ENCODE measurements at places on chromosomes 2 and 18.

DNA sequence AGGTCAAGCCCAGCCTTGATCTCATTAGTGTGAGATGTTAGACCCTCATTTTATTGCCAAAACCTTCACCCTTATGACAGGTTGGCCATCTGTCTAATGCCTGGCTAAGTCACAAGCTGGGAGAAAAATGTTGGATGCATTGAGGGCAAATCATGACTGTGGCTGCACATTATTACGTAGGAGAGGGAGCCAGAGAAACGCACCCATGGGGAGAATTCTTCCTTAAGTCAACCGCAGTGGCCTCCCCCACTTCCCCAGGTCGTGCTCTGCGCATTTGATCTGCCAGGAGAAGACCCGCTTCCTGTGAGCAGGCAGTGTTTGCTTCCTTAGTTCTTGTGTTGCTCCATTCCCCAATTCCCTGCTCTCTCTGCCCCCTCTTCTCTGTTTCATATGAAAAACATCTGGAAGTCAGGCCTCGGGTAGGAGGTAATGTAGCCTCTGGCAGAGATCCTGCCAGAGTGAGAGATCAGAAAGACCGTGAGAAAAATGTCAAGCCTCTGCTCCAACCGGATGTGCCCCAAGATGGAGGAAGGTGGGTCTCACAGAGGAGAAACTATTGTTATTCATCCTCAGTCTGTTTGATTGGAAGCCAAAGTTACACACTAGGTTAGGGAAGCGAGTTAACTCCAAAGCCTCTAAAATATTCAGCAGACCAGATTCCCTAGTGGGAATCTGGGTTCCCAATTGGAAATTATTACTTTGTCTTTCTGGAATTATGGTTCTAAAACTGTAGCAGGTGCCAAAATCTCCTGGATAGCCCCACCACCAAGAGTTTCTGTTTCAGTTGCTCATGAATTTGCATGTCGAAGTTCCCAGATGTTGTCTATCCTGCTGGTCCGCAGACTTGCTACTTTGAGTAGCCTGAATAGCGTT is 144.3 kb upstream of the PELI1 start:
- DNase-seq: no peak

- DNase-seq: no peak
These were observed 379.4 kb downstream of the SETBP1 start for GRCh38 chr18:45060102-45060501.

DNA sequence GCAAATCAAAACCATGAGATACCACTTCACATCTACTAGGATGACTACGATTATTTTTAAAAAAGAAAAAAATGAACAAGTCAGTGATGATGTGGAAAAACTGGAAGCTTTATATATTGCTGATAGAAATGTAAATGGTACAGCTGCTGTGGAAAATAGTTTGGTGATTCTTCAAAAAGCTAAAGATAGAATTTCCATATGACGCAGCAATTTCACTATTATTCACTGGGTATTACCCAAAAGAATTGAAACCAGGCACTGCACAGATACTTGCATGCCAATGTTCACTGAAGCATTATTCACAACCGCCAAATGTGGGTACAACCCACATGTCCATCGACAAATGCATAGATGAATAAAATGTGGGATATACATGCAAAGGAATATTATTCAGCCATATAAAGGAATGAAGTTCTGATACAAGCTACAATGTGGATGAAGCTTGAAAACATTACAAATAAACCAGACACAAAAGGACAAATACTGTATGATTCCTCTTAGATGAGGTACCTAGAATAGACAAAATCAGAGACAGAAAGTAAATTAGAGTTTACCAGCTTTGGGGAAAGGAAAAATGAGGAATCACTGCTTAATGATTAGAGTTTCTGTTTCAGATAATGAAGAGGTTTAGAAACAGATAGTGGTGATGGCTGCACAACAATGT is 11.1 kb downstream of the RTTN start:
- no peak for DNase-seq

DNA sequence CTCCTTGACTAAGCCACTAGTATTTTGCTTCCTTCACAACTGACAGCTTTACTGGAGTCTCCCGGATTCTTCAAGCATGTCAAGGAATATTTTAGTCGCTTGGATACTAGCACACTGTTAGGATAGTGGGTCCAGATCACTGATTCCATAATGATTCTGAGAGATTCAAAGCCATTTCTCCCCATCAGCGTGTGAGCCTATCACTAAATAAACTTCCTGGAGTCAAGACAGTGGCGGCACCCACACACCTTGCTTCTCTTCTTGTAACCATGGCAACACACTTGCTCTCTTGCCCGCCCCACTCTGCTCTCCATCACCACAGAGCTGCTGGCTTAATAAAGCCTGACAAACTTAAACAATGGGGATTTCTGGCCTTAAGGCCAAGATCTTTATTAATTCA is 245.1 kb downstream of the LRRTM1 start:
- peak; percentile 55 for DNase-seq

DNA sequence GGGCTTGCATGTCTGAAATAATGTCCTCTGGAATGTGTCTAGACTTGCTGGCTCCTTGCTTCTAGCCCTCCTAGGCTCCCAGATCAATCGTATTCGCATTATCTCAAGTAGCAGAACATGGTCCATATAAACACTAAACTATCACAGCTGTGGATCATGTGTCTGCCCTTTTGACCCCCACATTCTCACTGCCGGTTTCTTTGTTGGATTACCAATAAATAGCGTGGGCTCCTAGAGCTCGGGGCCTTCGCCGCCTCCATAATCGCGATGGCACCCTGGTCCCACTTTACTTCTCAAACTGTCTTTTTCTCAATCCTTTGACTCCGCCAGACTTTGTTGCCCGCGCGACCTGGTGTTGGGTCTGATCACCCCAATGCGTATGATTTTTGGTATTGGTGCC is 6.3 kb upstream of the SCYGR8 start:
- no peak for DNase-seq

DNA sequence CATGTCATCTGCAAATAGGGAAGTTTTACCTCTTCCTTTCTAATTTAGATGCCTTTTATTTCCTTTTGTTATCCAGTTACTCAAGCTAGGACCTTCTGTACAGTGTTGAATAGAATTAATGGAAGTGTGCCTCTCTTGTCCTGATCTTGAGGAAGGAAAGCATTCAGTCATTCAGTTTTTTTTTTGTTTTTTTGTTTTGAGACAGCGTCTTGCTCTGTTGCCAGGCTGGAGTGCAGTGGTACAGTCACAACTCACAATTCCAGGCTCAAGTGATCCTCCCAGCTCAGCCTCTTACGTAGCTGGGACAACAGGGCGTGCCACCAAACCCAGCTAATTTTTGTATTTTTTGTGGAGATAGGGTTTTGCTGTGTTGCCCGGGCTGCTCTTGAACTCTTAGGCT is 203.9 kb upstream of the ALPP start:
- no peak for DNase-seq

- peak; percentile 98 for DNase-seq
These were observed 387.6 kb downstream of the FIGN start for GRCh38 chr2:163347982-163348856.

DNA sequence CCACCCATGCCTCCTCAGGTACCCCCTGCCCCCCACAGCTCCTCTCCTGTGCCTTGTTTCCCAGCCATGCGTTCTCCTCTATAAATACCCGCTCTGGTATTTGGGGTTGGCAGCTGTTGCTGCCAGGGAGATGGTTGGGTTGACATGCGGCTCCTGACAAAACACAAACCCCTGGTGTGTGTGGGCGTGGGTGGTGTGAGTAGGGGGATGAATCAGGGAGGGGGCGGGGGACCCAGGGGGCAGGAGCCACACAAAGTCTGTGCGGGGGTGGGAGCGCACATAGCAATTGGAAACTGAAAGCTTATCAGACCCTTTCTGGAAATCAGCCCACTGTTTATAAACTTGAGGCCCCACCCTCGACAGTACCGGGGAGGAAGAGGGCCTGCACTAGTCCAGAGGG is 803 bp upstream of the DES start:
- no peak for DNase-seq

DNA sequence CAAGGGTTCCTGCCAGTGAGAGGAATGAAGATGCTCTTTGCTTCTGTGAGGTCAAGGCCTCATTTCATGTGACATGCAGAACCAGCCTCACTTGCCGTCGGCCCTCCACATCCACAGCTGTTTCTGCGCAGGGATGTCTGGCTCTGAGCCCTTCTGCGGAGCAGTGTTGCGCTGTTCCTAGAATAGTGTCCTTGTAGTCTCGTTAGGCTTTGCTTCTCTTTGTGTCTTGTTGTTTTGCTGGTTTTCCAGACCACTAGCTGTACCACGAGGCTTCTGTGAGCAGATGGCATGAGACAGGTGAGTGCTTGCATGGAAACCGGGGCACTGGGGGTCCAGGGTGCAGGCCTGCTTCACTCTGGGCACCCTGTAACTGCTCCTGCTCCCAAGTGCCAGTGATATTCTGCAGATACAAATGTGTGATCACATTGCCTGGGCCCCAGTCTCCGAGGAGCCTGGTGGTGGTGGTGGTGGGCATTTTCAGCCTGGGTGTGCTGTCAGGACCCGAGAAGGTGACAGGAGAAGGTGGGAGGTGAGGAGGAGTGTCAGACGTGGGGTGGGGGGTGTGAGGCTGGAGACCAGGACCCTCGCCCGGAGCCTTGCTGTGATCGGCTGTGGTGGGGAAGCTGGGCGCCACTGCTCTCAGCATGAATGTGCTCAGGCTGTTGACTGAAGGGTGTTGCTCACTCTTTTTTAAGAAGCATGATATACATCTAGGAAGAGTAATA is 34.3 kb downstream of the LDLRAD4 start:
- DNase-seq: no peak

DNA sequence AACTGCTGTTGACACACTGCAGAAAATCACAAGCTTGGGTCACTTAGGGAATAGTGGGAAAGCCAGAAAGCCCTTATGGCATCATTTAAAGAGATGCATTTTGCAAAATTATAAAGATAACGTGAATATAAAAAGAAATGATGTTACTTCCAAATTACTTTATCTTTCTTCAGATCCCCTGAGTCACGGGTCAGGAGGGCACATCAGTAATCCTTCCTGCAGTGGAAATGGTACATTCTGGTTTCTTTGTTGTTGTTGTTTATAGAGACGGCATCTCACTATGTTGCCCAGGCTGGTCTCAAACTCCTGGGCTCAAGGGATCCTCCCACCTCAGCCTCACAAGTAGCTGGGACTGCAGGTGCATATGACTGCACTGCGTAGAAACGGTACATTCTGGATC is 9.8 kb upstream of the EPG5 start:
- DNase-seq: no peak

GRCh38 chr2:45435316-45435715 is 175.8 kb downstream of the SRBD1 start:
- DNase-seq: peak; percentile 90

DNA sequence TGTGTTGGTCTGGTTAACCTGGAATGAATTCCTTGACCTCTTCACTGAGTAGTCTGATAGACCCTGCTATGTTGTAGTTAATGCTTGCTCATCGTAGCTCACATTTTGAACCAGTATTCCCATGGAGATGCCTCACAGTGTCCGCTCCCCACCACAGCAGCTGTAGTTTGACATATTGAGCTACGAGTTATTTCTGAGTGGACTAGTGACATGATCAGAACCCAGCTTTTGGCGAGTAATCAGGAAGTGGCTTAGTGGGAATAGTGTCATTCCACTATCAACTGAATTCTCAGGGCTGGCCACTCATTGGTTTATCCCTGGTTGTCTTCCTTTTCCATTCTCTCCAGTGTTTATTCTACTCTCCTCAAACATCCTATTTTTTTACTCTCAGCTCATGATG is 102.7 kb downstream of the MYO1B start:
- no peak for DNase-seq

DNA sequence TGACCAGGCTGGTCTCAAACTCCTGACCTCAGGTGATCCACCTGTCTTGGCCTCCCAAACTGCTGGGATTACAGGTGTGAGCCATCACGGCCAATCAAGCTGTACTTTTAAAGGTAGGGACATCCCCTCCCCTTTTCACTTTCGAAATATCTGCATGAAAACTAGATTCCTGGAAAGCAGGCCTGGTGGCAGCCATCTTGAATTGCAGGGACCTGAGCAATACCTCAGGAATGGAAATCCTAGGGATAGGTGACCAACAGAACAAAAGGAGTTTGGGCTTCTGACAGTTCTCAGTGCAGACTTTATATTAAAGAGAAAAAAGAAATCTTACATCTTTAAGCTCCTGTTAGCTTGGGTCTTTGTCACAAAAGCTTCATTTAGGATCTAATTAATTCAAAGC is 62.6 kb downstream of the KLF7 start:
- DNase-seq: no peak

- no peak for DNase-seq
These were observed 58.4 kb downstream of the ITGB1BP1 start for GRCh38 chr2:9364791-9365497.

DNA sequence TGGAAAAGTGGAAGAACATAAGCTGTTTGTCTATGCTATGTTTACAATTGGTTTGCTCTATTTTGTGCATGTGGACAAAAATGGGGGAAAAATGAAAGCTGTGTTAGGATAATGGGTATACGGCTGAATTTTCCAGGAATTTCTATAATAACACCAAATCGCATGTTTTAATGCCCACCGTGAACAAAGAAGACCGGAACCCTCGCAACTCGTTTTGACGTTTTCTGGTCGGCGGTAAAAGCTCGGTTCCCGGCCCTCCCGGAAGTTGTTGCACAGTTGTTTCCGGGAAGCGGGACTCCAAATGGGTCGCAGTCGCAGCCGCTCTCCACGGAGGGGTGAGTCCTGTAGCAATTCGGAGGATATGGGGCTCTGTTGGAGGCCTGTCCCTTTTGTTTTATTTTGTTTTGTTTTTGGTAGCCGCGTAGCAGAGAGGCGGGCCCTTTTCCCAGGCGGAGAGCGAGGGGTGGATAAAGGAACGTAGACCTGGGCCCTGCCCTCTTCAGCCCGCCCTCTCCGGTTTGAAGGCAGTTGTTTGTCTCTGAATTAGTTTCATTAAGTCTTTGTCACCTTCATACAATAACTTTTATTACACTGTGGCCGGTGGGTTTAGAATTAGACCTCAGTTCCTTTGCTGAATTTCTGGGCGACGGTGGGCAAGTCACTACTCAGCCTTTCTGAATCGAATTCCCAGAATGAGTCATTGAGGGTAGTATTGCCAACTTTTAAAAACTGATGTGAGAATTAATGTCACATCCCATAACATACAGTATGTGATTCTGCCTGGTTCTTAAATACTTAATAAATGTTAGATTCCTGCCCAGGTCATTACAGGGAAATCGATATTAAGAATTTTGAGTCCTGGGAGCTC is at the start of gene SNRNP27:
Gene SNRNP27 (plus strand): TSS at position 273 of the 868 bp plus-strand sequence. CDS start 29 bp downstream, at position 302.
- peak; percentile 71 for DNase-seq

GRCh38 chr2:44564752-44565151 is 203.0 kb downstream of the CAMKMT start:
- no peak for DNase-seq

GRCh38 chr2:44135296-44135695 is 33.4 kb upstream of the PPM1B start:
- DNase-seq: no peak

DNA sequence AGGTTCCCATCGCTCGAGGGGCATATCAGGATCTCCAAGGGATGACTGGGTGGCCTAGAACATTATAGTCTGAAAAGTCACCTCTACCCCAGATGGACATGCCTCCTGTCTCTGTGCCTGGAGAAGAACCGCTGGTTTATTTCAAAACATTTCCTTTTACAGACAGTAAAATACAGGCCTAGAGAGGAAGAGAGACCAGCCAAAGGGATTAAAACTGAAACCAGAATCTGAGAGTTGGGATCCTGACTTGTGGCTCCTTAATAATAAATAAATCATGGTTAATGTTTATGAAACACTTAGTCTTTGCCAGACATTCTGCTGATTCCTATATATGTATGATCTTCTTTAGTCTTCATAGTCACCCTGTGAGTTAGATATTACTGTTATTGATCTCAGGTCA is 153.7 kb downstream of the DDX1 start:
- DNase-seq: no peak

GRCh38 chr2:215476424-215476823 is 40.6 kb upstream of the FN1 start:
- DNase-seq: no peak

All from Caki2 (cell line).